Activated CD4-positive, alpha-beta T cell treated with anti-CD3 and anti-CD28 coated beads, Interleukin-2, amount 50 U/mL, for 24 hours (primary cell): ENCODE measurements at places on chromosomes 3 and 15.

DNA sequence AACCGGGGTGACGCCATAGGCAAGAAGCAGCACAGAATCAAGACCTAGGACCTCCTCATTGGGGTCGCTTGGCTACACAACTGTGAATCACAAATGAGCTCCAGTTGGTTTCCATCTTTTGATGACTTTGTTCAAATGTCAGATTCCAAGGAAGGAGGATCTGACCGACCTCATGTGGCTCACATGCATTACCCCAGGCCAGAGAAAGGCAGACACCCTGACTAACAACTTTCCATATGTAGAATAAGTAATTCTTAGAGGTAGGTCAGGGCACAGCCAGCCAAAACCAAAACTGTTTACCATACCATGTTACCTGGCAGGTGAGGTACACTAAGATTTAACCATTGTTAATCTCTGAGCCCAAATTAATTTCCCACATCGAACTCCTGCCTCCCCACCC lies 96.5 kb downstream of the CCNL1 start:
- DNase-seq: no peak

DNA sequence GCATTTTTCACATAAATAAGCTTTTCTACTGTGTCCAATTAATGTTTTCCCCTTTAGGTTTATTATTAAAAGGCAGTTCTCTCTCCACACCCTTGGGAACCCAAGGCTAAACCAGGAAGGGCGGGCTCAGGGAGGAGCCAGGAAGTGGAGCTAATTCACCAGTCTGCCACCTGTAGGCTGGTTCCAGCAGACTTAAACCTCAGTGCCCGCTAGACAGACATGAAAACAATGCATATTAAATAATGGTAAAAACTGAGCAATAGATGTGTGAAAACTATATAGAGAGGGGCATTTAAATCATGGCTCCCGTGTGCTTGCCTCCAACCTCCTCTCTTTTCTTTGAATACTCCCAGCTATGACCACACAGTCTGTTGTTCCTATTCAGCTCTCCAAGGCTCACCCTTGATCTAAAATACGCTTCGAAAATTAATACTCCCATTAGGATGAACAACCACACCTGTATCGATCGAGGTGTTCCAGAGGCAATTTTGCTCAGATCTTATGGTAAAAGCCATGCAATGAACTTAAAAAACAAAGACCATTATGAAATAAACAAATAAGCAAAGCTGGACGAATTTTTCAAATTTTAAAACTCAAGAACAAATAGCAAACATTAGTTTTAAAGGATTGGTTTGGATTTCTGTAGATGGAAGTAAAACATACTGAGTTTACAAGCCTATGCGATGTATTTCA lies 253.3 kb downstream of the TJP1 start:
- DNase-seq: no peak

GRCh38 chr3:140731440-140732119 lies 53.7 kb downstream of the TRIM42 start:
- no peak for DNase-seq

DNA sequence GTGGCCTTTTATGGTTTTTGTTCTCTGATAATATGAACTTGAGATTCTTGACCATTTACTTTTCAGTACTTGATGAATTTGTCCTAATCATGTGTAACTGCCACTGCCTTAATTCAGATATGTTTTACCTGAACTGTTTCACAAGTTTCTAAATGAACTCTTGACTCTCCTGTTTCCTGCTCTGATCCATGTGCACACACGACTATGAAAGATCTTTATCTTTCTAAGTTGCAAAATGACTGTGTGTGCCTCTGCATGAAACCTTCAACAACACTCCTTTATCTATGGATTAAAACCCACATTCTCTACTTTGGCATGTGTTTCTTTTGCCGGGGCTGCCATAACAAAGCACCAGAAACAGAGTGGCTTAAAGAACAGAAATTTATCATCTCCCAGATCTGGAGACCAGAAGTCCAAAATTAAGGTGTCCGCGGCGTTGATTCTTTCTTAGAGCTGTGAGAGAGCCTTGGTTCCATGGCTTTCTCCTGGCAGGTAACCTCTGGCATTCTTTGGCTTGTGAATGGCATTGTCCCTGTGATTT lies 275.0 kb downstream of the ADAMTSL3 start:
- DNase-seq: no peak

DNA sequence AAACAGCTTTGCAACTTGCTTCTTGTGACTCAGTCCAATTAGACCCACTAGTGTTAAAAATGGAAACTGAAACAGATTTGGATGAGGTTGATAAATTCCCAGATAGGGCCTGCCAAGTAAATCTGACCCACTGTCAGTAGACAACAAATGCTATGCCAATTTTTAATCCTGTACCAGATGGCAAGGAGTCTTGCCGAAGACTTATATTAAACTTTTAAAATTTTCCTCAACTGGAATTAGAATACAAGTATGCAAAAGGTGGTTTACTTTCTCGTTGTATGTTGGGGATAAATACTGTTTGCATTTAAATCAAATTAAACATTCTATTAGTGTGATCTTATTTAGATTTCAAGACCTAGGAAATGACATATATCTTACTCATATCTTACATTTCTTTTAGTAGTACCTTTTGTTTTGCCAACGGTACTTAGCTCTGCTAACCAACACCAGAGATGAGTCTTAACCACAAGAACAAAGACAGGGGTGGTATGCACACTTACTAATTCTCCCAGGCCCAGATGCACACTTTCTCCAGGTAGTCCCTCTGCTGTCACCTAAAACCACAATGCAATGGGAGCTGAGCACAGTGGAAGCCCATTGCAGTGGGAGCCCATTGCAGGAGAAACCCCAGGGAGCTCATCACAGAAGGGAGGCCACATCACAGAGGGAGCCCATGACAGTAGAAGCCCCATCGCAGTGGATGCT lies 77.8 kb downstream of the WWTR1 start:
- DNase-seq: no peak

DNA sequence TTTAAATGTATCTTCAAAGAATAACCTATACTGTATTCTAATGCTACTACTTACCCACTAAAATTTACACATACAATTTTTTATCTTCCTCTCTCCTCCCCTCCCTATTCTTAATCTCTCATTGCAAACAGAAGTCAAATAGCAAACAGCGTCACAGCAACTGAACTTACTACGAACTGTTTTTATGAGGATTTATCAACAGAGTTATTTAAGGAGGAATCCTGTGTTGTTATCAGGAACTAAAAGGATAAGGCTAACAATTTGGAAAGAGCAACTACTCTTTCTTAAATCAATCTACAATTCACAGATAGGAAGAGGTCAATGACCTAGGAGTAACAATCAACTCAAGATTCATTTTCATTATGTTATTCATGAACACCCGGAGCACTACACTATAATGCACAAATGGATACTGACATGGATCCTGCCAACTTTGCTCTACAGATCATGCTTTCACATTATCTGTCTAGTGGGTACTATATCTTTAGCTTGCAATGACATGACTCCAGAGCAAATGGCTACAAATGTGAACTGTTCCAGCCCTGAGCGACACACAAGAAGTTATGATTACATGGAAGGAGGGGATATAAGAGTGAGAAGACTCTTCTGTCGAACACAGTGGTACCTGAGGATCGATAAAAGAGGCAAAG lies 984 bp downstream of the FGF7 start:
- no peak for DNase-seq

GRCh38 chr3:112004669-112005068 lies 5.9 kb downstream of the TAGLN3 start:
- no peak for DNase-seq

DNA sequence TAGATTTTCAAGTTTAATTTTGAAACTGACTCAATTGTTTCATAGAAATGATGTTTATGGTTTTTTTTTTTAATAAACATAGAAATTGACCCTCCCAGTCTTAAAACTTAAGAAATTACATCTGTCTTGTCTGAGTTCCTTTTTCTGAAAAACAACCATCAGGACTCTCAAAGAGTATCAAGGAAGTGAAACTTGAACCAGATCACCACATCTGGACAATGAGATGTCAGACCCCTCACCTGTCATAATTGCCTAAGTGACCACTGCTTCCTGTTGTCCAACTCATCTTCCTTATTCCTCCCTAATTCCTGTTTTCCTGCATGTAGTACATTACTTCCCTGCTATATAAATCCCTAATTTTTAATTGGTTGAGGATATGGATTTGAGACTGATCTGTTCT lies 441.5 kb upstream of the ARHGEF26 start:
- no peak for DNase-seq

DNA sequence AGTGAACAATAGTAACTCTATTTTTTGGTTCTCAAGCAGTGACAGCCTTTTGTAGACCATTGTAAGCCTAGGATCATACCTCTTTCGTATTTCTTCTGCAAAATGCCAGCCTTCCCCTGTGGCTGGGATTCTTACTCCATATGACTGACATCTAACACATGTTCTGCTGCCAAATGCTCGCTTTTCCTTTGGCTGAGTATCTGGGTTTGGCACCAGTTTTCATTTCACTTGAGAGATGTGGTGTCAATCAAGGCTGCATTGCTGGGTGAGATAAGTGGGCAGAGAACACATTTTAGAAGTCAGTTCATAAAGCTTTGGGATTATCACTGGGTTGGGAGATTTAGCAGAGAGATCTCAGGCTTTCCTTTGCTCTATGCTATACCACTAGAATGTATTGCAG lies 514.7 kb upstream of the SGO1 start:
- no peak for DNase-seq

DNA sequence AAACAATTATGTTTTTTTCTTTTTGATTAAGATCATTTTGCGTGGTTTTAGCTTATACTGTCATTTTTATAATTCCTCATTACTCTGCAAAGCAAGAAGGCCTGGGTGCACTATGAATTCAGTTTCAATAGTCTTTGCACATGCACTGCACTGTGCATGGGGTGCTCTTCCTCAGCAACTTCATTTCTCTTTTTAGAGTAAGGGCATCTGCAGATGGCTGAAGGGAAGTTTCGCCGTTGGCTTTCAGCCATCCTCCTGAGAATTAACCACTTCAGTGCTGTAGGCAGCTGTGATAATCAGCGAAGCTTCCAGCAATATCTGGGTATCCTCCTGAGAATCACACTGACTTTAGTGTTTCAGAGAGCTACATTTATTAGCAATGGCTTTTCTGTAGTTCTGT lies 284.8 kb downstream of the GBE1 start:
- DNase-seq: no peak

GRCh38 chr15:90223441-90224165 lies 10.1 kb downstream of the CIB1 start:
- no peak for DNase-seq

- no peak for DNase-seq
Observed at GRCh38 chr3:192917404-192918274, at the start of gene MB21D2. Gene MB21D2 (minus strand): TSS chr3:192917856. CDS start chr3:192917840, 16 bp downstream.

- DNase-seq: no peak
Observed at GRCh38 chr3:179450901-179451264, 387 bp downstream of the GNB4 start.

DNA sequence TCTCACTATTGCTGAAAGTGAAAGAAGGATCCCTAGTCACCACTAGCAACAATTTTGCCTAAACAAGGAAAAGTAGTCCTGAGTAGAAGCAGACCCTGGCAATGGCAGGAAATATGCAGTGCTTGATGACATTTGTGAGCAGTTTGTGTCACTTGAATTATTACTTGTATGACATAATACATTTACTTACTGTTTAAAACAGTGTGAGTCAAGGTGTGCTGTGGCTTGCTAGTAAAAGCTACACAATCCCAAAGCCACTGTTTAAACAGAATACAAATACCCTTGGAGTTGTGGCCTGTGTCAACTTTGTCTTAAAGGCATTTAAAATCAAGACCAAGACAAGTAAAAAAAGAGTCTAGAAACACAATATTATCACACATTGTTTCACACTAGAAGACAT lies 775.4 kb downstream of the ROBO1 start:
- no peak for DNase-seq
